ENCODE measurements at places on chromosomes 4 and X. TPM values are rescaled to one million over a fixed set of nuclear protein-coding genes. Genes with fewer than 3 reads are reported as not detected.

GC gene
- not detected for total RNA-seq

FMR1NB gene
- not detected for total RNA-seq

DKK2 gene
- not detected for total RNA-seq

DRD5 gene
- not detected for total RNA-seq

PPEF2 gene
- not detected for total RNA-seq

TACR3 gene
- total RNA-seq: not detected

UGT2B15 gene
- not detected for total RNA-seq

GAGE13 gene
- not detected for total RNA-seq

EDA gene
- total RNA-seq: 4.1 TPM

EIF2S3 gene
- 220 TPM for total RNA-seq

ERCC6L gene
- 0.09 TPM for total RNA-seq

SSX4 gene
- total RNA-seq: not detected

NDST4 gene
- total RNA-seq: not detected

CC2D2A gene
- 17.2 TPM for total RNA-seq

BEX1 gene
- not detected for total RNA-seq

C1QTNF7 gene
- 0.35 TPM for total RNA-seq

DDX60 gene
- total RNA-seq: 6.6 TPM

CPLX1 gene
- 0.47 TPM for total RNA-seq

PRKG2 gene
- 4.3 TPM for total RNA-seq

SSX3 gene
- not detected for total RNA-seq

LGI2 gene
- total RNA-seq: 0.94 TPM

GPR50 gene
- total RNA-seq: not detected

KIT gene
- 1.2 TPM for total RNA-seq

ABHD18 gene
- total RNA-seq: 2.6 TPM

TCEAL2 gene
- not detected for total RNA-seq

USP17L12 gene
- not detected for total RNA-seq

EBP gene
- total RNA-seq: 87.9 TPM

SHROOM4 gene
- total RNA-seq: 3.1 TPM

CXCL6 gene
- total RNA-seq: 18.8 TPM

TET2 gene
- 5.4 TPM for total RNA-seq

TLR10 gene
- total RNA-seq: not detected

CD40LG gene
- total RNA-seq: not detected

IL1RAPL1 gene
- 0.58 TPM for total RNA-seq

FAM53A gene
- 7.8 TPM for total RNA-seq

SLC10A3 gene
- 30.8 TPM for total RNA-seq

GABRE gene
- total RNA-seq: 20.4 TPM

STATH gene
- total RNA-seq: not detected

KLB gene
- total RNA-seq: not detected

NUDT11 gene
- total RNA-seq: 13.5 TPM

PRDM5 gene
- 12.1 TPM for total RNA-seq

RAB39B gene
- 0.35 TPM for total RNA-seq

CYBB gene
- total RNA-seq: 0.12 TPM

ARHGAP10 gene
- total RNA-seq: 36.3 TPM

POU4F2 gene
- total RNA-seq: not detected

ZFP92 gene
- total RNA-seq: 0.58 TPM

TREX2 gene
- total RNA-seq: 6.0 TPM

STBD1 gene
- total RNA-seq: 0.94 TPM

REELD1 gene
- not detected for total RNA-seq

PPP1R3F gene
- total RNA-seq: 16.3 TPM

IBSP gene
- total RNA-seq: not detected
